ENCODE measurements at places on chromosomes 12 and 14. TPM values are rescaled to one million over a fixed set of nuclear protein-coding genes. Genes with fewer than 3 reads are reported as not detected.

The TPPP2 gene
- total RNA-seq, result not detected

The LRRC10 gene
- not detected for total RNA-seq

The SLC6A13 gene
- 0.85 TPM for total RNA-seq

The PPP1R1A gene
- total RNA-seq, result 0.87 TPM

The RNASE3 gene
- total RNA-seq, result not detected

The RASSF9 gene
- total RNA-seq, result 1.4 TPM

The TROAP gene
- total RNA-seq, result 5.2 TPM

The KLRK1 gene
- total RNA-seq, result 0.59 TPM

The PTPRR gene
- total RNA-seq, result 2.4 TPM

The NEUROD4 gene
- total RNA-seq, result 0.11 TPM

The FSCB gene
- 3.5 TPM for total RNA-seq

The GPX2 gene
- total RNA-seq, result 18.9 TPM

DNA sequence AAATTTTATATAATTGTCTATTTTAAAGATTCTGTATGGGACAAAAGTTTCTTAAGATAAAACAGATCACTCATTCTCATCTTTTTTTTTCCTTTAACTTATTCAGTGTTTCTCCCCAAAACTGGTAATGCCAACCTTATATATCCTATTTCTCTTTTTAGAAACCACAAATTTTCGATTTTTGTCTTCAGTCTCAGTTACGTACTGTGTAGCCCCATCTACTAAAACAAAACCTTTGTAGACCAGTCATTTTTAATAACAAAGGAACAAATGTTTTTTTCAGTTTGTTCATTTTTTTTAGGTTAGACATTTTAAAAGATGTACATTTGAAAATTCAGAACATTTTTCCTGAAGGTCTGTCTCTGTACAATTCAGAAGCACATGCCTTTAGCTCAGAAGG is 18.2 kb downstream of the PNMA1 start:
- DNase-seq, result no peak

DNA sequence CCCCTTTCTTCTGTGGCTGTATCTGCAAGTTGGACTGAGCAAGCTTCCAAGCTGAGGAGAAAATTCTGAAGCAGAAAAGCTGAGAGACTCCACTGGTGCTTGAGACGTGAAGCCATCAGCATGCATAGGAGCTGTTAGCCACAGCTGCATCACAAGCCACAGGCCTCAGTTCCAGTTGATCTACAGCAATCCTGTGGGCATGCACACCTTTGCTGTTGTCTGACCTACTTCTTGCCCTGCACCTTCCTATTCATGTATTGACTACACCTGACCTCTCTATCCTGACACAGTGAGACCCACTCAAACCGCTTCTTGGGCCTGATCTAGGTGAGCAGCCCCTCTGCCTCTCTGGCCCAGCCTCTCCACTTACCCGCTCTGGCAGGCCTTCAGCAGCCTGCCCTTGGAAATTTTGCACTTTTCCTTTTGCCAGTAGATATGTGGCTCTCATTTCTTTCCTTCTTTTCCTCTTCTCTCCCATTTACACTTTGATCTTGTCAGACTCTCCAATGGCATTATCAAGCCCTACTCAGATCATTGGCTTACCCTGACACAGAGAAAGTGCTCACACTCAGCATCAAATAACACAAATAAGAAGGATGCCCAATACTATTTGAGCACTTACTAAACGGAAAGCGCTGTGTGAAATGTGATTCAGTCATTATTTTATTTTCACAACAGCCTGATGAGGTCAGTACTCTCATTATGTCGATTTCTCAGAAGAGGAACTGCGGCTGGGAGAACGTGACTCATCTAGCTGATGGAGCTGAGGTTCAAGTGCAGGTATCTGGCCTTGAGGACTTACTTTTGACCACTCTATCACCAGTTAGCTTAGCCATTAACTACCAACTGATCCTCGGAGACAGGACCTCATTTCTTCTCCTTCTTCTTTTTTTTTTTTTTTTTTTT is 21.9 kb upstream of the PTGR2 start:
- DNase-seq, result no peak

DNA sequence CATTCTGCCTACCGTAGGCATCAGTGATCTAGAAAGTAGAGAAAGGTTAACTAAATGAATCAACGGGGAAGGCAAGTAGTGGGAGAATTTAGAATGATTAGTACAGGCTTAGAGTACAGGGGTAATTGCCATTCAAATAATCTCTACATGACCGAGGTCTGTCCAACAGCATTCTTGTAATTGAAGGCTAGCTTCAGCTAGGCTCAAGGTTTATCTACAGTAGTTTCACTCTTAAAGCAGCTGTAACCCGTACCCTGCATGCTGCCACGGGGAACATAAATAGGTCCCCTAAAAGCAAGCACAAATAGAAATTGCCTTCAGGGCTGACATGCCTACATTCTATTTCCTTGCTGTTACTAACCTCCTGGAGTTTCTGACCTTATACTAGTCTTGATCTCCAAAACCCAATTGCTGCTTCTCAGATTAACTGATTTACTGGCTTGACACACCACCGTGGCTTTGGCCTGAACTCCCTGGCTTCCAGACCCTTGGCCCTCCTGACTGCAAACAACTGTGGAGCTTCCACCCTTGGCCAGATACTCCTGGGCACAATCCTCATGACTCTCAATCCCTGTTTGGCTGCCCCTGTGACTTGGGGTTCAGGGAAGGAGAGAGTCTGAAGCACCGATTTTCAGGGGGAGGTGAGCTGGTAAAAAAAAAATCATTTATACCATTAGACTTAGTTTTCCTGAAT is 242.1 kb upstream of the FOXN3 start:
- DNase-seq, result no peak

GRCh38 chr14:69997849-69998248 is 118.6 kb downstream of the SMOC1 start:
- DNase-seq, result no peak

DNA sequence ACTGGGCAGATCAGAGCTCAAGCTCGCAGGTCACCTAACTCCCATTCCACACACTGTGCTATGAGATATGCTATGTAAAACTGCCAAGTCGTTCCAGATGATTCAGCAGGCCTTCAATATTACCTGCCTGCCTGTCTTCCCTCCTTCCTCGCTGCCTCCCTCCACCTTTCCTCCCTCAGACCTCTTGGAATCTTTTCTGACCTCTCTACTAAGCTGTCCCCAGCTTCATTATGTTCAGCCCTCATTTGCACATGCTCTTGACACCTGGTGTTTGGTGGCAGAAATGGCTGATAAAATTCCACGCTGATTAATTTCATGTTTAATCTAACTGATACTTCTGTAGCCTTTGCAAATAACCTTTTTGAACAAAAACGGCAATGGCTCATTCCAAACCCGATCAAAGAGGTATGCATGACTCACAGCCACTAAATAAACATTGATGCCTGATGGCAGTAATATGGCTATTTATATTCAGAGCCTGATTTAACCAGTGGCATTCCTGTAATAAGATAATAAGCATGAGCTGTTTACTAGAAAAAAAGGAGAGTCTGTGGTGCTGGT is 130.8 kb upstream of the EGLN3 start:
- no peak for DNase-seq

DNA sequence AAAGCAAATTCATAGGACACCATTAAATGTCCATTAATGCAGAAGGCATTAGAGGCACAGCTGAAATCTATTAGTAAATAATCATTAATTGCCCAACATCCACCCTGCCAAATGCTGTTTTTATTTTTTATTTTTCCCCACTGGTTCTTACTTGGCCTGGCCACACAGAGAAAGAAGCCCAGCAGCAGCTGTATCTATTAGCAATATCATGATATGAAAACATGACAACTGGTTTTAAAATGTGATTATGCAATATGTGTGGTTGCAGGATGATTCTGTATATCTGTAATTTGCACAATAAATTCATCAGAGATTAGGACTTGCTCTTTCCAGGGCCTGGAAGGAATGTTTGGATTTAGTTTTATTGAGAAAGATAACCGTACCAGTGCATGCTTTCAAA is 44.9 kb downstream of the SIX6 start:
- DNase-seq, result no peak

DNA sequence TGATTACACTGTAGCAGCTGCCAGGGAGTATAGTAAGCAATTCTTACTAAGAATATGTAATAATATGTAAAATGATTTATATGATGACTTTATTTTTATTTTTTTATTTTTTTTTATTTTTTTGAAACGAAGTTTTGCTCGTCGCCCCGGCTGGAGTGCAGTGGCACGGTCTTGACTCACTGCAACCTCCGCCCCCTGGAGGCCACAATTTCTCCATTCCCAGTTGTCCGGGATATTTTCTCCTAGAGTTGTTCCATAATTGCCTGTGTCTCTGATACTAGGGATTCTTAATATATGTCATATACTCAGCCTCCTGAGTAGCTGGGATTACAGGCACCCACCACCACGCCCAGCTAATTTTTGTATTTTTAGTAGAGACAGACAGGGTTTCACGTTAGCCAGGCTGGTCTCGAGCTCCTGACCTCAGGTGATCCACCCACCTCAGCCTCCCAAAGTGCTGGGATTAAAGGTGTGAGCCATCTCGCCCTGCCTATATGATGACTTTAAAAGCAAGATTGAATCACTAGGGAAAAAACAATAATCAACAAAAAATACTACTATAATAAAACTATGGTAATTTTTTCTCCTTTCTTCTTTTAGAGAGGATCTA is 12.2 kb upstream of the ITPR2 start:
- no peak for DNase-seq

- DNase-seq, result no peak
These were observed 87.7 kb downstream of the KCNH5 start for GRCh38 chr14:62957562-62957961.

- no peak for DNase-seq
These were observed 89.0 kb upstream of the HOXC13 start for GRCh38 chr12:53849656-53850055.

- DNase-seq, result no peak
These were observed 38.9 kb downstream of the GPR65 start for GRCh38 chr14:88043529-88044443.

GRCh38 chr14:100547633-100548294 is 39.5 kb downstream of the BEGAIN start:
- peak; percentile 77 for DNase-seq

DNA sequence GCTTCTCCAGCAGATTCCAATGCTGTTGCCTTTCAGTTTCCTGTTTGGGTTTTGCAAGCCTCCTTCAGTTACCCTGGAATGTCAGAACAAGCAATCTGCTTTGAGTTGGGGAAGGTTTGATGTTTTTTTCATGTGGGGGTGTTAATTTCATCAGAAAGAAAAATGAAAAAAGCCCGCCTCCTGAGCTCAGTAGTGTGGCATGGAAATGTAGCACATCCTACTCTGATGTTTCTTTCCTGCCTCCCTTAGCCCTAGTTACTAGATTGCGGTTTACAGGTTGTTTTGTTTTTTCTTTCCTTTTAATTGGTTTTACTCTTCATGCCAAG is 22.6 kb downstream of the IFNG-AS1 start:
- no peak for DNase-seq

- no peak for DNase-seq
These were observed 218.6 kb downstream of the PAX9 start for GRCh38 chr14:36880276-36880675.

GRCh38 chr12:114936148-114937079 is 252.4 kb upstream of the TBX3 start:
- DNase-seq, result no peak

DNA sequence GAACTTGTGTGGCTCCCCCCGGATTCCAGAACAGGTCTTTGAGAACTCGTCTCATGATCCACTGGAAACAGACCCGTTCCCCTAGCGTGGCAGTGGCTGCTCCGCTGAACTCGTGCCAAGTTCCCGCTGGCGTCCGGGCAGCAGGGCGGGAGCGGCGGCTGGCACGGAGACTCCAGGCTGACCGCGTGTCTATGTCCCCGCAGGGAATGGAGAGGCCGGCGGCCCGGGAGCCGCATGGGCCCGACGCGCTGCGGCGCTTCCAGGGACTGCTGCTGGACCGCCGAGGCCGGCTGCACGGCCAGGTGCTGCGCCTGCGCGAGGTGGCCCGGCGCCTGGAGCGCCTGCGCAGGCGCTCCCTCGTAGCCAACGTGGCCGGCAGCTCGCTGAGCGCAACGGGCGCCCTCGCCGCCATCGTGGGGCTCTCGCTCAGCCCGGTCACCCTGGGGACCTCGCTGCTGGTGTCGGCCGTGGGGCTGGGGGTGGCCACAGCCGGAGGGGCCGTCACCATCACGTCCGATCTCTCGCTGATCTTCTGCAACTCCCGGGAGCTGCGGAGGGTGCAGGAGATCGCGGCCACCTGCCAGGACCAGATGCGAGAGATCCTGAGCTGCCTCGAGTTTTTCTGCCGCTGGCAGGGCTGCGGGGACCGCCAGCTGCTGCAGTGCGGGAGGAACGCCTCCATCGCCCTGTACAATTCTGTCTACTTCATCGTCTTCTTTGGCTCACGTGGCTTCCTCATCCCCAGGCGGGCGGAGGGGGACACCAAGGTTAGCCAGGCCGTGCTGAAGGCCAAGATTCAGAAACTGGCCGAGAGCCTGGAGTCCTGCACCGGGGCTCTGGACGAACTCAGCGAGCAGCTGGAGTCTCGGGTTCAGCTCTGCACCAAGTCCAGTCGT is 1.5 kb downstream of the APOLD1 start:
- DNase-seq, result peak; percentile 68

GRCh38 chr12:91985002-91985787 is 160.5 kb downstream of the BTG1 start:
- no peak for DNase-seq

GRCh38 chr14:52856139-52856538 is 64.7 kb upstream of the GNPNAT1 start:
- no peak for DNase-seq

- no peak for DNase-seq
These were observed 16.9 kb downstream of the DAO start for GRCh38 chr12:108896817-108897216.

DNA sequence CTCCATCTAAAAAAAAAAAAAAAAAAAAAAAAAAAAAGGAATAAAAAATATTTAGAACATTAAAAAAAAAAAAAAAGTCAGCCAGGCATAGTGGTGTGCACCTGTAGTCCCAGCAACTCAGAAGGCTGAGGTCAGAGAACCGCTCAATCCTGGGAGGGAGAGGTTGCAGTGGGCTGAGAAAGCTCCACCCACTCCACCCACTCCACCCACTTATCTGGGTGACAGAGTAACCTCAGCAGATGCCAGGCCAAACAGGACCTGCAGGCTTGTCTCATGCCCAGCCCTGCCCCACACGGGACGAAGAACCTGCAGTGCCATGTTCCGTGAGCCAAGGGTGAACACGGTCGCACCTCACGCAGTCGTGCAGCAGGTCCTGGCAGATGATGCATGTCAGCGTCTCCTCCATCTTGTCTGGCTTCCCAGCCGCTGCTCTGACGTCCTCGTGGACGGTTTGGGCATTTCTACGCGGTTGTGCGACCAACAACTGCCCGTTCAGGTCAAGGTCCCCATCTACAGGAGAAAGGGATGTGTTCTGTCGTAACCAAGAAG is 28.6 kb downstream of the CHFR start:
- no peak for DNase-seq

DNA sequence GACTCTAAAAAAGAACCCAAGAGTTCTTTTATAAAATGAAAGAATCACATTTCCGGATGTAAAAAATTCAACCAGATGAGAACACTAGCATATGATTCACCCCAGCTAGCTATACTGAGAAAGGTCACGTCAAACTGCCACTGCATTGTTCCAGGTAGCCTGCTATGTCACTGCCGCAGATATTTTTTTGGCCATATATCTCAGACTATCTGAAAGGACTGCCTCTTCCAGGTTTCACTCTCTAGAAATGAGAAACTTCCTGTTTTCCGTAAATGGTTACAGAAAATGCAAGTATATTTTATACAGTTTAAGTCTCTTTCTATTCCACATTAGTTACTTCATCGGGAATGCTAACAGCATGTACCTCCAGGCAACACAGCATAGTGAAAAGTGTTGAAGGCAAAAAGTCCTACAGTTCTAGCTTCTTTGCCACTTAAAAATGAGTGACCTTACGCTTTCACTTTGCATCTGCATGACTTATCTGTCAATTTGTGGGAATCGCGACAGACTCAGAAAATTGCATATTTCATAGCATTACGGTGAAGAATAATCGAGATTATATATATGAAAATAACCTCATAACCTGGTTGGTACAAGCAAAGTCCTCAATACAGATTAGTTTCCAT is 105.2 kb downstream of the MED13L start:
- no peak for DNase-seq

All from prostate gland (tissue), 2 donors.